ENCODE measurements at places on chromosomes 5 and 9.

GRCh38 chr5:58999804-59000203 lies 416.9 kb downstream of the RAB3C start:
- no peak for DNase-seq

DNA sequence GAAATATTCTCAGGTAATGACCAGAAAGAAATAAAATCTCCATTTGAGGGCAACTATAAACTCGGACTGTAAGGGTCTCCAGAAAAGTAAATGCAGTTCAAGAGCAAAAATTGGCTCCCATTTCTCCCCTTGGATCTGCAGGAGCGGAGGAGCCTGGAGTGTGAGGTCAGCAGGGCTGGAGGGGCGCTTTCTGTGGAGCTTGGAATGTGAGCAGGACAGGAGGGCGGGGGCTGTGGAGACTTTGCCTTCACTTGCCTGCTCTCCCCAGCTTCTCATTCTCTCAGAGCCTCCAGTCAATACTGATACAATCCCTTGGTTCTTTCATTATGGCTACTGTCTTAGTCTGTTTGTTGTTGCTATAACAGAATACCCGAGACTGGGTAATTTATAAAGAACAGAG lies 162.8 kb upstream of the ANKH start:
- DNase-seq = no peak

DNA sequence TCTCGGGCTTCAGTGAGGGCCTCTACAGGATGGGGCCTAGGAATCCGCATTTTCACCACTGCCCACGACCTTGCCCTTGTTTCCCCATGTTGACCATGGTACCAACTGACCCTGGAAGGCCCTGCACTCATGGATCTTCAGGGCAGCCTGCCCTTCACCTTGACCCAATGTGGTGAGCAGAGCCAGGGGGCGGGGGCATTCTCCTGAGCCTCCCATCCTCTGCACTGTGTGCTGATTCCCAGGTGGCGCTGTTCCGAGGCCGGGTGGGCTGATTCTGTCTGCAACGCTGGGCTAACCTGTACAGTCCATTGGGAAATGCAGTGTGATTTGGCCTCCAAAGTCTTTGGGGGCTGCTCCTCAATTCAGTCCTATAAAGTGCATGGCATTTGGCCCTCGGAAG lies 68.7 kb downstream of the SHB start:
- DNase-seq = no peak

DNA sequence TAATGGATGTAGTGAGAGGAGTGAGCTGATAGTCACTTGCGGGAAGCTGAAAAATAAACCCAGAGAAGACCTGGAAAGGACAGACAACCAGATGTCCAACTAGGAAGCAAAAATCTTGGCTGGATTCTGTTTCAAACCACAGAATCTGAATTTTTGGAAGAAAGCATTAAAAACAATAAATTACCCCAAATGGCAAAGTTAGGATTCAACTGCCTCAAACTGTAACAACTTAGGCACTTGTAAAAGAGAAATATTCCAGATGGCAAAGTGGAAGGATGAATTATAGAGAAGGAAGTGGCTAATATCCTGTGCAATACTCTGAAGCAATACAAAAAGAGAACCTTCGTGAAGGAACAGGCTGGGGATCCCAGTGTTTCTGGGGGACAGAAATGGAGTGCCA lies 46.8 kb upstream of the SLIT3 start:
- DNase-seq = no peak

GRCh38 chr9:87594194-87594593 lies 96.5 kb downstream of the DAPK1 start:
- DNase-seq = peak; percentile 84

DNA sequence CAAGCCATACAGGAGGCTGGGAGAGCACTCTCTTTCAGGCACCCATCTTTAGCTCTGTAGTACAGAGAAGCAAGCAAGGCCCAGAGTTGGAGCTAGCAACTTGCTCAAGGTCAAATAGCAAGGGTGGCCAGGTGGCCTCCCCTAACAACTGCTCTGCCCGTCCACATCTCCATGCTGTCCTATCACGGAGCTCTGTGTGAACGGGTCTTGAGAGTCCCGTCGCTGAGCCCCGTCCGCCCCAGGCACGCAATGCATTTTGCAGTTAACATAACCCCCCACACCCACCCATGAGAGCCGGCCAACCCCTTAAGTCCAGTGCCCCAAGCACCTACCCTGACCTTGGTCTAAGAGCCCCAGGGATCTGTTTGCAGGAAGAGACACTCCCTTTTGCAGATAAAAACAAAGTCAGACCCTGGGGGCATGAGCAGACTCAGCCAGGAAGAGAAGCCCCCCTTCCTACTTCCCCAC lies 1.5 kb downstream of the RNF44 start:
- DNase-seq = no peak

GRCh38 chr5:167945542-167946384 lies 345.7 kb upstream of the WWC1 start:
- peak; percentile 74 for DNase-seq

DNA sequence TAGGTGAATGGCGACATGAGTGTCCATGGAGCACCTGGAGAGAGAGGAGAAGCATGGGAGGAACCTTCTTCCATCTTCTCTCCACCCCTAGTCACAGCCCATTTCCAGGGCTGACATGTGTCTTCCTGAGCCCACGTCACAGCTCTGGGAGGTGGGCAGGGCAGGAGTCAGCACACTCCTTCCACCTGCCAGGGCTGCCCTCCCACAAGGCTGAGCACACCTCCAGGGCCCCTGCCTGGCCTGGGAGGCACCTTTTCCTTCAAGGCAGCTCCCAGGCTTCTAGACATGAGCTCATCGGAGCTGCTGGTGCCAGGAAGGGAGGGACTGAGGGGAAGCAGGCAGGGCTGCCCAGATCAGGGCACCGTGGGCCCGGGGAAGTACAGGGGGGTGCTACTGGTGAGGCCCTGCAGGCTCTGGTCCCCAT lies 13.6 kb upstream of the SYNPO start:
- no peak for DNase-seq

DNA sequence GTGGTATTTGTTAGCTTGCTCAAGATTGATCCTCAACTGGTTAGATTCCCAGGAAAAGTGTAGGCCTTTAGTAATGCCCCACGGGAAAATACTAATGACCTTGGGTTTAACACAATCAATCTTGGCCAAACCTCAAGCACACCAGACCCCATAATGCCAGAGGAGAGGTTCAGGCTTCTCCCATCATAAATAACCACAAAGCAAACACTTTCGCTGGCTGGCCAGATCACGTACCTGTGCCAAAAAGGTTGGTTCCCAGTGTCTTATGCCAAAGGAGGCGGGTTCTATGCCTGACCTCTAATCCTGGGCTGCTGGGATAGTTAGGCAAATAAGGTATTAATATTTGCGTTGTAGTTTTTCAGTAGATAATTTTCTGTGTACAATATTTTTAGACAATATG lies 379.2 kb upstream of the CDH18 start:
- DNase-seq = no peak

DNA sequence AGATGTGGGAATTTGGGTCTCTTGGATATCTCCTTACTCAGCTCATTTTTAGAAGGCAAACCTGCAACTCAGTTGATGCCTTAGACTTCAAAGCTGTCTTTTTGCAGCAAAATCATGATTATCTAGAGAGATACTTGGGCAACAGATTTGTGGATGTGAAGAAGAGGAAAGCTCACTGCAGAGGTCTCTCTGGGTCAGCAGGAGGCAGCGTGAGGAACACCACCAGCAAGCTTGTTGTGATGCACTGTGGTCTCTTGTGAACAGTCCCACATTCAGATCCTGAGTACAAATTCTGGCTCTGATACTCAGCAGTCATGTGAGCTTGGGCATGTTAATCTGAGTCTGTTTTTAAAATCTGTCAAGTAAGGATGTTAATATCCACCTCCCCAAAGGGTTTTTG lies 26.3 kb upstream of the DMRT3 start:
- no peak for DNase-seq

DNA sequence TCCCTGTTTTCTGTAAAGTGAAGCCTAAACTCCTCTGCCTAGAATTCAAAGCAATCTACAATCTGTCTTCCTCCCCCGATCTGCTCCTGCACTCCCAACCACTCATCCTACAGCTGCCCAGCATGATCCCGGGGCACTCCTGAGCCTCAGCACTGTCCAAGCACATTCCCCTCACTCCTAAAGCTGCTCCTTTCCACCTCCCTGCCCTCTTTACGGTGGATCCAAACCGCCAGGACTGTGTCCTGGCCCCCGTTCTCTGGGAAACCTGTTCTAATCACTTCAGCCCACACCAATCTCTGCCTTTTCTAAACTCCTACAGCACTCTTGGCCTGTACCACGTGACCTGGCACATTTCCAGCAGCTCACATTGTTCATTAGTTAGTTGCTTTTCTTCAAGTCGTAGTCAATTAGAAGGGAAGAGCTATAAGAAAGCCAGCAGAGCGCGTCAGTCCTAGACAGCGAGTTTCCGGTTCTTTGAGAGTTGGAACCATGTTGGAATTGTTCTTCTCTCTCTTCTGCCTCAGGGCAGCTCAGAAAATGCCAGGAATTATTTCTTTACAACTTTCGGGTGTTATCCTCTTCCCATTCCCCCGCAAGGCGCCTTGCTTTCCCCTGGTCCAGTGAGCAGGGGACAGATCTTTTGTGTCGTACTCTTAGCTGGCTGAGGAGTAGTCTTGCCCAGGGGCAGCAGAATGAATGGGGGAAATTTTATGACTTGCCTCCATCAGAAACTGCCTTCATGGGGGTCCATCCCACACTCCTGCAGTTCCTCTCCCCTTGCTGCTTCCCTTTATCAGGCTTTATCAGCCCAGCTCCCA lies 60.7 kb downstream of the NRG2 start:
- peak; percentile 21 for DNase-seq

GRCh38 chr5:175654807-175655206 lies 3.1 kb upstream of the HRH2 start:
- DNase-seq = no peak

- peak; percentile 79 for DNase-seq
Observed at GRCh38 chr9:98251551-98251950, 3.9 kb downstream of the TBC1D2 start.

DNA sequence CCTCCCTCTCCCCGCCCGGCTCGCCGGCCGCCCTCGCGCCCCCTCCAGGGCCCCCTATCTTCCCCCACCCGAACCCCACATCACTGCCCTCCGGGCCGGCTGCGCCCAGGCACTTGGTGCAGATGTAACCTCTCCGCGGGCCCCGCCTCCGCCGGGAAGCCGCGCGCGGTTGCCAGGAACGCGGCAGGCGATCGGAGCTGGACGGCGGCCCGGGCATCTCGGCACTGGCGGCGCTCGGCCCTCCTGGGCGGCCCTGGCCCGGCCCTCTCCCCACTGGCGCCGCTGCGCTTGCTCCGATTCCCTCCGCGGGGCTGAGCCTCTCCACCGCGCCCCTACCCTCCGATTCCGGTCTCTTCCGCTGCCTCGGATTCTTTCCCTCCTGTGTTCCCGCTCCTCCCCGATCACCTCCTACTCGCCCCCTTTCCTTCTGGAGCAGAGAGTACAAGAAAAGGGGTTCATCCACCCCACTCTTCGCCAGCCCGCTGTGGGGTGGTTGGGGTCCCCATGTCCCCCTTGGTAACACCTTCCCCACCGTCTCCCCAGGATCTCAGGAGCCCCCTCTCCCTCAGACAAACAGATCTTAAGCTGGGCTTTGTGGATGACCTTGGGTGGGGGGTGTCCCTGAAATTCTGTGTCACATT lies 70.6 kb downstream of the C9orf50 start:
- DNase-seq = peak; percentile 89

DNA sequence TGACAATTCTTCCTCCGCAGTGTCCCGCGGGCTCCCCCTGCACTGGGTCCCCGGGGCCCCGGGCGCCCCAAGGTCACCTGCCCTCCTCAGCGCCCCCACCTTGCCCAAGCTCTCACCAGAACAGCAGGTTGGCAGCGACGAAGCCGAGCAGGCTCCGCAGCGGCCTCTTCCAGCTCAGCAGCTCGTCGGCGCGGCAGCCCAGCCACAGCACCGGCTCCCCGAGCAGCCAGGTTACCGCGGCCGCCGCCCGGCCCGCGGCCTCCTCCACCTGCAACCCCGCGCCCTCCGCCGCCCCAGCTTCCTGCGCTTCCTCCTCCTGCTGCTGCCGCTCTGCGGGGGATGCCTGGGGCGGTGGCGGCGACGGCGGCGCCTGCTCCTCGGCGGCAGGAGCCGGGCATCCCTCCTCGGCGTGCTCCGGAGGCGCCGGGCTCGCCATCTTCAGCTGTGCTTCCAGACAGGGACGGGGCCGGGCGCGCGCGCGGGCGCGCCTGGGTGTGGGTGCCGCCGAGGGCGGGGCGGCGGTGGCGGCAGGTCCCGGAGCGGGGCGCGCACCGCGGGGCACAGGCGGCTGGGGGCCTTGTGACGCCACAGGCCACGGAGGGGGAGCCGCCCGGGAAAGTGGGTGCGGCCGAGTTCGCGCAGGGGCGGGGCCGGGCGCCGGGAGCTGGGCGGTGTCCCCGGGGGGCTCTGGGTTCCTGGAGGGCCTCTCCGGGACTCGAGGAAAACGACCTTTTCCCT lies at the start of gene RETREG1:
TSS of gene RETREG1 (minus strand) at position 462 of the 738 bp plus-strand sequence. CDS start at position 436, 26 bp downstream.
- peak; percentile 15 for DNase-seq

GRCh38 chr9:124782661-124783574 lies 6.0 kb downstream of the OLFML2A start:
- DNase-seq = no peak

DNA sequence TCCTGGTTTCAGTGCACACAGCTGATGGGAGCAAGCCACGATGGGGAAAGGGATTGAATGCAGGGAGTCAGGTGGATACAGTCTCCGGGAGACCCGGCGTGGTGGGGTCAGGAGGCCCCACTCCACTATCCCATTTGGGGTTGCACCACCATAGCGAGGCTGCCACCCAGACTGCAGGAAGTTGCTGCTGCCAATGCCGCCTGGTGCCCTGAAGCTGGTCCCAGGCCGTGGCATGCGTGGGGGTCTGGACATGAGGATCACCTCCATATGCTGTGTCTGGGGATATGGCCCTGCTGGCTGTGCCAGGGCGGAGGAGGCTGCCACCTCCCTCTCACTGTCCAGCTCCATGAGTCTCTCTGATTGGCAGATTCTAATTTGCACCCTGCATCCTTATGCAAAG lies 45.3 kb downstream of the COL5A1 start:
- DNase-seq = no peak

- no peak for DNase-seq
Observed at GRCh38 chr9:126114409-126114760, 212.2 kb upstream of the MVB12B start.

- DNase-seq = no peak
Observed at GRCh38 chr5:20611620-20612019, 623.6 kb upstream of the CDH18 start.

DNA sequence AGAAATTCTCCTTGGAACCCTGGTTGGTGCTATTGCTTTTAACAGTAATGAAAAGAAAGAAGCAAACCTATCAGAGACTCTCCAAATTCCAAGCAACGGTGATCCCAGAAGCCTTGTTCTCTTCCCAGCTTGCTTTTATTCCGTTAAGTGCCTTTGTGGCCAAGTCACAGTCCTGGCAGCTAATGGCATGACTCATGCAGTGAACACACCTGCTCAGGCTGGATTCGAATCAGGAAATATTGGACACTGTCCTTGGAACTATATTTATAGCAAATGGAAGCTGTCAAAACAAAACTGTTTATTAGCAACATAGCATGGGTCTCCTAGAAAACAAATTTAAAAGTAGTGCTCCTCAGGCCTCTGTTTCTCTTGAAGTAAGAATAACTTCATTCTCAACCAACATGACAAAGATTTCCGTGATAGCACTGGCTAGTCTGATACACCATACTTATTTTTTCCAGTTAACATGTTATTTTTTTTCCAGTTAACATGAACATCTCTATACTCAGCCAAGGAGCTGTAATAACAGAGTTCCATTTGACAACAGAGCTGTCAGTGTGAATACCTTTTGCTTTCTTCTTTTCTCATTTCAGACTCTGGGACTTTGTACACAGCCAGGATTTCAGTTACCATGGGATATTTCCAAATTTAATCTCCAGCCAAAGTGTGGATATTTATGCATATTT lies 502.4 kb downstream of the GADD45G start:
- DNase-seq = no peak

GRCh38 chr5:139710319-139711066 lies 62.3 kb downstream of the CXXC5 start:
- DNase-seq = peak; percentile 87

Data from choroid plexus epithelial cell (primary cell).